ENCODE measurements at places on chromosomes 2 and 18. TPM values are rescaled to one million over a fixed set of nuclear protein-coding genes. Genes with fewer than 3 reads are reported as not detected.

The BOLL gene
- total RNA-seq = not detected

The SCN2A gene
- 0.35 TPM for total RNA-seq

The DUSP11 gene
- total RNA-seq = 23.5 TPM

The ANKRD39 gene
- 6.3 TPM for total RNA-seq

The MAPRE3 gene
- total RNA-seq = 6.5 TPM

The UGT1A5 gene
- total RNA-seq = 0.35 TPM

The UXS1 gene
- total RNA-seq = 141 TPM

The TFCP2L1 gene
- total RNA-seq = 16.1 TPM

The HOXD10 gene
- total RNA-seq = 33.5 TPM

The KCNJ13 gene
- total RNA-seq = 0.20 TPM

The CNTNAP5 gene
- total RNA-seq = 0.20 TPM

The LIMS3 gene
- 7.5 TPM for total RNA-seq

The EVA1A gene
- 82.8 TPM for total RNA-seq

The CPO gene
- total RNA-seq = not detected

The HOXD12 gene
- not detected for total RNA-seq

The TIMM21 gene
- 19.6 TPM for total RNA-seq

The MRPL53 gene
- 15.2 TPM for total RNA-seq

The C2orf78 gene
- total RNA-seq = not detected

The L3MBTL4 gene
- total RNA-seq = 2.2 TPM

The SLC4A5 gene
- total RNA-seq = 1.2 TPM

The DOK6 gene
- 2.3 TPM for total RNA-seq

The ATP6V1C2 gene
- 0.05 TPM for total RNA-seq

The UGT1A4 gene
- 3.8 TPM for total RNA-seq

The KLHL29 gene
- 12.2 TPM for total RNA-seq

Measured in renal cortical epithelial cell (primary cell).